ENCODE measurements at places on chromosomes 3 and 15.

GRCh38 chr3:37812499-37812896 is 49.2 kb upstream of the CTDSPL start:
- no peak for DNase-seq

GRCh38 chr3:189235214-189235613 is 63.4 kb downstream of the TPRG1 start:
- DNase-seq: no peak

DNA sequence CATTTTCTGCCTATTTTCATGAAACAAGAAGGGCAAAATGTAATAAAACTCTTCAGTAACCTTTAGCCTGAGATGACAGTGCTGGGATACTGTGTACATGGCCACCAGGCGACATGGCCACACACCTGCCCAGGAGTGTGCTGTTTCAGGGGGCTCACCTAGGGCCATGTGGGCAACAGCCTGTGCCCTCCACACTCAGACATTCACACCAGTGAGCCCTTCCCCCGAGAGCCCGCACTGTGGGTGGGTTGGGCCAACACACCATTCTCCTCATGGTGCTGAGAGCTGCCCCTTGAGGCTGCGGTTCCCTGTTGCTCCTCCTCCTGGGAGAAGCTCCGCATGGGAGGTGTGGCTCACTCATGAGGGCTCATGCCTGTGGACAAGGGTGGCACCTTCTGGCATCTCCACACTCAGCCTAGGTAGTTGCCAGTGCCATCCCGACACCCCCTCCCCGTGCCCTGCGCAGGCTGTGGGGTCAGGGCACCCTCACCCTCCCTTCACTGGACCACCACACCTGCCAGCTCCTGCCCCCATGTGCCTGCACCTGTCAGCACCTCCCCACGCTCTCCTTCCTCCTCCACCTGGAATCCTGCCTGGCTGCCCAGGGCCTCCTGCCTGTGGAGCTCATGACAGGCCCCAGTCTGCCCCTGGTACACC is 19.7 kb downstream of the OCA2 start:
- DNase-seq: no peak

DNA sequence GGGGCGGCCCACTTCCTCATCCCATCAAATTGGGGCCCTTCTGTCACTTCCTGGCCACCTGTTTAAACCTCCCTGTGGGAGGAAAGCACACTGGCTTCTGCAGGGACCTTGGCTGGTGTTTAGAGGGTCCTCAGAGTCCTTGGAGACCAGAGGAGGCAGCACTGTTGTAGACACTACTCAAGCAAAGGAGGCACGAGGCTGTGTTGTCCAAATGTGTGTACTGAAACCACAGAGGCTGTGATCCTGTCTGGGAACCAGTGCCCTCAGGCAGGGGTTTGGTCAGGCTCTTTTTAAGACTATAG is 12.4 kb upstream of the SEC13 start:
- no peak for DNase-seq

DNA sequence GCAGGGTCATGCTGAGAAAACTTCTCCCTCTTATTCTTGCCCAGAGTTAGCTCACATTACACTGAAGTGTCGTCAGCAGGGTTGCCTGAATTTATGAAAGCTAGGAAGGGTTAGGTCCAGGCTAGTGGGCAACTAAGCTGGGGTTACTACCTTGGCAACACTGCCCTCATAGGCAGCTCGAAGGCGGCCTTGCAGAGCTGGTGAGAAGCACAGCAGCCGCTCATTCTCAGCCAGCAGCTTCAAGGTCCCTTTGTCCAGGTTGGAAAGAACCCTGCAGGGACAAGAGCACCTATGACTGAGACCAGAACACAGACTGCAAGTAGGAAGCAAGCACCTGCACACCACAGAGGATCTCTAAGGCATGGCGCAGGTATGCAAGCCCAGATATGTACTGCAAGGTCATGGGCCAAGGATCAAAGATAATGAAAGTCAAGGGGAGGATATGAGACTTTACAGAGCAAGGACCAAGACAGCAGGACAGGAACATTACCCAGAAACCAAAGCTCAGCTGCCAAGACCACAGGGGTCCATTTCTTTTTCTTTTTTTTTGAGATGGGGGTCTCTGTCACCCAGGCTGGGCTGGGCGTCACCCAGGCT is 2.8 kb downstream of the CDAN1 start:
- DNase-seq: no peak

DNA sequence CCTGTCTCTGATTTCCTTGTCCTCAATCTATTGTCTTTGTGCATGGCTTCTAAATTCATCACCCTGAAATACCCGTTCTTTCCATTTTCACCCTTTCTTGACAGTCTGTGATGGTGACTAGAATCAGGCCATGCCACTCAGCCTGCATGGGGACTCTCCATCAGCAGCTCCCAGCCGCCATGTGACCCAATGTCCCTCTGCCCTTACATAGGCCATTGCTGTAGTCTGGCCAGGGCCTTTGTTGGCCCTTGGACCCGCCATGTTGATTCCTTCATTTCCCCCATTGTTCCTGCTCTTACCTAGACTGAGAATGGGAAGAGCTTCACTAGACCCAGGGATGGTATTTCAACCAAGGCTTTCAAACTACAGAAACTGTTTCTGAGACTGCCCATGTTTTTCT is 45.8 kb downstream of the SPSB4 start:
- no peak for DNase-seq

DNA sequence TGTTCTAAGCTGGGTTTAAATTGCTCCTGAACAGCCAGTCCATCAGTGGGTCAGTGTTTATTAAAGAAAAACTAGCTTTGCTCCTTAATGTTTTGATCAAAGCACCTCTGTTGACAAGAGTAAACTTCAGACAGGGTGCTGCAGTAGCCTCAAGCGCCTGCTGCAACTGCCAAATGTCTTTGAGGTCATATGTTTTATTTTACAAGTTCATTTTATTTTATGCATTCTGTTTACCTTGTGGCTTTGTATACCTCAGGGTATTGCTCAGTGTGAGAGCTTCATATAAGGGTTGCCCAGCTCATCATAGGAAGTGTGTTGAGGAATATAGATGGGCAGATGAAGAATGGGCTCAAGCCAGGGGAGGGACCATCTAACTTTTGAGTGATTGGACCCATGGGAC is 8.5 kb downstream of the MYZAP start:
- DNase-seq: no peak

DNA sequence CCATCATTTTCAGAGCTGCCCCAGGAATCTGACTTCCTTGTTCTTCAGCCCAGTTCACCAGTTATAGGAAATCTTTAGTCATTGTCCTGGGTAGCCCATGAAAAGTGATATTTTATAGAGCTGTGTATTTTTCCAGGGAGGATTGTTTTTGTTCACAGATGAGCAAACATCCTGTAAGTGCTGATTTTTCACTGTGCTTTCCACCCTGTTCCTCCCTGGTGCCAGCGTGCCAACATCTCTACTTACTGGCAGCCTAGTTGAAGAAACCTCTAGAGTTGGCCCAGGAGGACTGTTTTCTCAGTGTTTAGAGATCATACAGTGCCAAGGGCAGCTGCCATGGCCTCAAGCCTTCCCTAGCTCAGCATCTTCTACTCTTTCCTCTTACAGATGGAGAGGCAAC is 41.3 kb downstream of the ST6GAL1 start:
- no peak for DNase-seq

- DNase-seq: no peak
Observed at GRCh38 chr3:143855183-143855582, 6.9 kb upstream of the SLC9A9 start.

GRCh38 chr3:37949866-37950265 is 40.7 kb upstream of the VILL start:
- no peak for DNase-seq

DNA sequence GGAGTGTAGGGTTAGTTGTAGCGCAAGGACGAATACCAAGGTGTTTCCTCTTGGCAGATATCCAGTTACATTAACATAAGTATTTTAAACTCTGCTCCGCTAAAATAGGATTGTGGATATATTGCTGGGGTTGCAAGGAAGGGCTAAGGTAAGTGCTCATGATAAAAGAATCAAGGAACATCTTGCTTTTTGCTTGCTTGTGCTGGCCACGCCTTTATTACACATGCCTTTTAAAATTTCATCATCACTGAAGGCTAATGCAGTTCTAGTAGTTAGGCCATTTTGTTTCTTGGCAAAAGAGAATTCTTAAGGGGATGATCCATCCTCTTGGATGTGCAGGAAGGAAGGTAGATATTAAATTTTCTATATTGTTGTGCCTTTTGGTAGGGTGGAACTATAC is 415.6 kb upstream of the TPM1 start:
- DNase-seq: no peak

DNA sequence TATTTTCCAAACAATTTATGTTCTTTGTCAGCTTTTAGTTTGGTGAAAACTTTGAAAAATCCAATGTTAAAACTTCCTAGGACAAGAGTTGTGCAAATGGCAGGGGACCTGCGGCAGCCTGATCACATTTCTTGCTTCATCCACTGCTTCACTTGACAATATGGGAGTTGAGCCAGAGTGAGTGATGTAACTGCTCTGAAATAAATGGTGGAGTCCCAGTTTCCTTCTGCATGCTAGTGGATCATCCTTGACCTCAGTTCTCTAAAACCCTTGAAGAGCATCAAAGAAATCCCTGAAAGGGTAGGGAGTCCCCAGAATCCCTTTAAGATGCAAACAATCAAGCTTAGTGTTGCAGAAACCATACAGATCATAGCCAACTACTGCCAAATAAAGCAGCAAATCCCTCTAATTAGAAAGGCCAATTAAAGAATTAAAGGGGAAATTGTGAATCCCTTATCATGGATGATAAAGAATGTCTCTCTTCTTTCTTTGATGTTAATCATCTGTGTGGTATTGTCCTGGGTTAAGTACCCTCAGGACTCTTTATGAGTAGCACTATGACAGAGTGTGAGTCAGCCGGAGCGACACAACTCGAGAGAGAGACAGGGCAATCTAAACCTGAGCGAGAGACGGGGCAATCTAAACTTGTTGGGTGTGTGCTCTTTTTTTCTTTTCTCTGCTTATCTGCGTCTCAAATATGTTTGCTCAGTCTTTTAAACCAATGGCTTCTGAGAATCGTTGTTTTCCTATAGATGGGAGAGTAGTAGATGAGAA is 41.8 kb upstream of the GAP43 start:
- no peak for DNase-seq

- DNase-seq: no peak
Observed at GRCh38 chr15:93126148-93126547, 37.1 kb upstream of the RGMA start.

DNA sequence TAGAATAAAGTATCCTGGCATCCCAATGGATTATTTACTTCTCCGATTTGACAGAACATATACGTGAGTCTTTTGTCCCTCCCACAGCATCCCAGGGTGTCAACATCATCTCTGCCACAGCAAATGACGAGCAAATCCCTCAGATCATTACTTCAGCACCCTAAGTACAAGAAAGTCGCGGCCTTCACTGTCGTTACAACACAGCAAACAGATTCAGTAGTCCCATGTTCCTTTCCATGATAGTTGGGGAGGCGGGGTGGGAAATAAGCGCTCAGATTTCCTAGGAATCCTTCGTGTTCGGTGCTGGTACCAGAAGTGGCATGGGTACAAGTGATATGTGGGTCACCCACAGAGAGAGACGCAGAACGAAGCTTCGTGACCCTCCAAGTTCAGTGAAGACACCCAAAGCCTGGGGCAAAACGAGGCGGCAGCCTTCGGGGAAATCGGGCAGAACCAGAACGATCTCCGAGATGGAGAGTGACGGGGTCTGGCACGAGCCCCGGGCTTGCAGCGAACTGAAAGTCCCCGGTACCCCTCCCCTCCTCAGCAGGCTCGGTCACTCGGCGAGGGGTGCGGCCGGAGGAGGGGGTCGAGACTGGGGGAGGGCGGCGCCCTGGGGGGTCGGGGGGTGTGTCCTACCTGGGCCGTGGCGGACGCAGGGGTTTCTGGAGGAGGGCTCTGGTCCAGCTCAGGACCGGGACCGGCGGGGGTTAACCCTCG is 619 bp downstream of the TTBK2 start:
- peak; percentile 9 for DNase-seq

- DNase-seq: no peak
Observed at GRCh38 chr15:42065033-42065432, 29.3 kb downstream of the PLA2G4D start.

DNA sequence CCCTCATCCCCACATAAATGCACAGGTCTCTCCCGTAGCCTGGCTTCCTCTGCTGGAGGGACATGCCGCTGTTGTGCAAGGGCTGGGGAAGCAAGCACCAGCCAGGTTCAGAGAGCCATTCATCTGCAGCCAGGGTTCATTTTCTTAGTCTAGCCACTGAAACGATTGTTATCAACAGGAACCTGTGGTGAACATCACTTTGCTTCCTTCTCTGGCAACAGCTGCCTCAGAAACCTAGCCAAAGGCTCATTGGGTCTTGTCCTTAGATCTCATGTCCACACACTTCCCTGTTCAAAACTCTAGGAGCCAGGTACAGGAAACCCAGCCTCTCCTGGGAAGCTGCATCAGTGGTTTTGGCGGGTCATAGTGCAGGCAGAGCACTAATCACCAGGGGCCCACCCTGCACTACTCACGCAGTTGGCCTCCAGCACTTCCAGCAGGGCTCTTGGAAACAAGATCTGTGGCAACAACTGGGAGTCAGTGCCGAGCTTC is 47.0 kb downstream of the OXNAD1 start:
- DNase-seq: no peak

DNA sequence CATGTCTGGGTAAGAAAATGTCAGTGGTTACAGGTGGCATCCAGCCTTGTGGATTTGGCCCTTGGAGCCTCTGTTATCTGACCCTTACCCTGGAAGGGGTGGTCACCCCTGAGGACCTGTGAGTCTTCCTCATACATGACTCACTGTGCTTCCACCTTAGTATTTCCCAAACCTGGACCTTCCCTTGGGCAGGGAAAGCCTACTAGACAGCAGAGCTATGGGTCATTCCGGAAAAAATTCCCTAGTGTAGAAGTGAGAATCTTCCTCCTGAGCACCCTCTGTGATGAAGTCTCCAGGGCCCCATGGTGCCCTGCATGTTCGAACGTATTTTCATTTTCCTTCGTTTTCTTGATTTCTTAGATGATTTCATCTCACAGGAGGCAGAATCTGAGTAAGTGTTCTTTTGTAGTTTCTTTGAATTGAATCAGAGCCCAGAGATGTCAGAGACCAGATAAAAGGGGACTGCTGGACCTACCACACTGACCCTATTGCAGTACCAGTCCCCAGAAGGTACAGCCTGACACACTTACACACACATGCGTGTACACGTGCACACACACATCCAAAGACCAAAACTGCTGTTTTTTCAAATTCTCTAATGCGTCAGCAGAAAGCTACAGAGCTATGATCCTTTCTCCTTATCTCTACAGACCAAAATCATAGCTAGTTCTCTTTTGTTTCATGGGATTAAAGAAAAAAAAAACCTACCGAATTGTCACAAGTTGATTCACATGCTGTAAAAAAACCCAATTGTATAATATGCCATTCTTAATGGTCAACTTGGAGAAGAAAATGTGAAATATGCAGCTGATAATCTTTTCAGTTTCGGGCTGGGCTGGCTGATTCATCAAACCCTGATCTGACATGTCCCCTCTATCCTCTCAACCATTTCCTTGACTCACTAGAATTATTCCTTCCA is 50.5 kb upstream of the ARHGEF3 start:
- DNase-seq: no peak
